A172 (cell line): ENCODE measurements at places on chromosomes 3 and 15. TPM values are rescaled to one million over a fixed set of nuclear protein-coding genes. Genes with fewer than 3 reads are reported as not detected.

The RBMS3 gene
- total RNA-seq, result 12.3 and 14.9 TPM in 2 replicates

The STRA6 gene
- total RNA-seq, result 2.0 and 3.0 TPM in 2 replicates

The VEPH1 gene
- total RNA-seq, result 17.1 and 25.0 TPM in 2 replicates

The CLDN18 gene
- total RNA-seq, result 0.07 and 0.26 TPM in 2 replicates

The KCNH8 gene
- total RNA-seq, result not detected in 2 replicates

The AADAC gene
- 2.3 and 2.8 TPM in 2 replicates for total RNA-seq

The CDHR4 gene
- not detected in 2 replicates for total RNA-seq

The SERPINI2 gene
- not detected in 2 replicates for total RNA-seq

The NR1I2 gene
- total RNA-seq, result not detected in 2 replicates

The TRPM1 gene
- 0.05 TPM in 1 of 2 replicates, not detected in the other for total RNA-seq

The CCR8 gene
- total RNA-seq, result not detected in 2 replicates

The GOLGA6D gene
- not detected in 2 replicates for total RNA-seq
